ENCODE measurements at places on chromosomes 5 and 9.

DNA sequence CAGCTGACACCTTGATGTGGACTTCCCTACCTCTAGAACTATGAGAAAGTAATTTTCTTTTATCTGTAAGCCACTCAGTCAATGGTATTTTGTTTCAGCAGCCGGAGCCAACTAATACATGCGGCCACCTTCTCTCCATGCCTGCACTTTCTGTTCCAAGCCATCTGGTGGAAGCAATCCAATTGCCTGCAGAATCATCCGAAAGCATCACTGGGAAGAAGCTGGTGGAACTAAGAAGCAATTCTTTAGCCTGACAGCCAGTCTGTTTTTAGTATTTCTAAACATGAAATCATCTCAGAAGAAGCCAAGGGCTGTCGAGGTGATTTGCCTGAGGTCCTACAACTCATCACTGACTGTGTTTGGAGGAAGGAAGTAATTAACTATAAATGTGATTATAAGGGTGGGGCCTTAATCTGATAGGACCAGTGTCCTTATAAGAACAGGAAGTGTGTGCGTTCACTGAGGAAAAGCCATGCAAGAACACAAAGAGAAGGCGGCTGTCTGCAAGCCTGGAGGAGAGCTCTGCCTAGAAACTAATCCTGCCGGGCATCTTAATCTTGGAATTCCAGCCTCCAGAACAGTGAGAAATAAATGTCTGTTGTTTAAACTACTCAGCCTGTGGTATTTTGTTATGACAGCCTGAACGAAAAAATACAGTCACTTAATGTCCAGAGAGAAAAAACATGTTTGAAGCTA lies 49.1 kb downstream of the NXNL2 start:
- DNase-seq = no peak

DNA sequence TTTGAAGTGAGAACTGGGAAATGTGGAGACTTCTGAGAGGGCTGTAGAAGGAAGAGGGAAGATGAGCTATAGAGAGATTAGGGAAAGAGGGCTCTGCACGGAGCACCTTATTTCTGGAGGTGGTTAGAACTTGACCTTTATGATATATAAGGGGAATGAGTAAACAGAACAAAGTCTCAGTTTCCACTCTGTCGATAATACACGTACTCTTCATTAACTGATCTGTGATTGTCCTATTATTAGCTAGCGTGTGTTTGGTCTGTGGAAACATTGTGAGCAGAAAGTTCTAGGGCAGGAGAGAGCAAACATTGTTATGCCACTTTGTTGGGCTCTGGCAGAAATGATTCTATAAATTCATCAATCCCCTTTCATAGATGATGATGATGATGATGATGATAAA lies 118.5 kb downstream of the UGCG start:
- DNase-seq = no peak

DNA sequence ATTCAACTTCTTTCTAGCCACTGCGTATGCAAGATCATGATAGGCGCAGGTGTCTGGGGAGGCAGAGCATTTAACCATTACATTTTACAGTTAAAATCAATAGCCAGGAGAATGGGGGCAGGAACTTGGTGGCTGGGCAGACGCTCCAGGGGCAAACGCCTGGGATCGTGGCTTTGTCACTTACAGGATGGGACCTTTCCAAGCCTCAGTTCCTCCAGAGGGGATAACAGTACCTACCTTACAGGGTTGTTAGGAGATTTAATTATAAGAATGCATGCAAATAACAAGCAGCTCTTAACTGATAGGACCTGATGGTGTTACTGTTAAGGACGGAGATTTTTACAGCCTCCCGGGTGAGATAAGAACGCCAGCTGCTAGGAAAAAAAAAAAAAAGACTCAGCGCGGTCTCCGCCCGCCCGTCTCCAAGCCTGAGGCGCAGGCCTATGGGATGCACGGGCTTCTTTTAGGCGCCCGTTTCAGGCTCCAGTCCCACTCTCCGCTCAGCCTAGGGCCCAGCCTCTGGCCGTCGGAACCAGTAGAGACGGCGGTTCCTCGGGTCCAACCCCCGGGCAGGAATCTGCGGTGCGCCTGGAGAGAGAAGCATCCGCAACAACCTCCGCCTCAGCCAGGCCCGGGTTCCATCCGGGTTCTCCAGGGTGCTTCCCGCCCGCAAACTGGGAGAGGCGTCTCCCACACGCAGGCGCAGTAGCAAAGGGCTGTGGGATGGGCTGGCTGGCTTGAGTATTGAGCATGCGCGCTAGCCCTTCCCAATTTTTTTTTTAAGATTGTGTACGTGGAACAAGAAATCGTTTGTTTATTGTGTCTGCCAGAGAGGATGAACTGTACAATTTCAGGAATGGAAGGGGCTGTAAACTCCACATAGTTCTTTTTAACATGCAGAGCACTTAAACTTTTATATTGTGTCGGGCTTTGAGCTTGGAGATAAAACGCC lies at the start of gene FAM200C:
Gene FAM200C (minus strand): TSS at position 653 of the 952 bp plus-strand sequence. CDS start 4,564 bp downstream, outside the sequence.
- DNase-seq = peak; percentile 73

DNA sequence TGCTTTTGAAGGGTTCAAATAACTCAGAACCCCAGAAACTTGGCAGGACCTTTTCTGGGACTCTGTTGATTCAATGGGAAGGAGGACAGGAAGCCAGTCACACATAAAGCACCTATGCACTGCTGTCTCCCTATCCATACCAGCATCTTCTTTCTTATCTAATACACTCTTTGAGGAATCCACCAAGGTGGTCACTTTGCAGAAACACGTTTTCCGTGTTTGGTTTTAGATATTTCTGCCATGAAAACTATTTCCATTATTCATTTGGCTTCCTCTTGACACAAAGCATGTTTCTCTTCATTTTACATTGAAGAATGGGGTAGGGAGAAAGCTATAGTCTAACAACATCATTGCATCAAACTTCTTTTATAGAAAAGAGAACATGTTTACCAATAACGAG lies 76.5 kb upstream of the NR3C1 start:
- DNase-seq = no peak

- no peak for DNase-seq
These were observed 124.1 kb downstream of the C9orf152 start for GRCh38 chr9:110083866-110084265.

DNA sequence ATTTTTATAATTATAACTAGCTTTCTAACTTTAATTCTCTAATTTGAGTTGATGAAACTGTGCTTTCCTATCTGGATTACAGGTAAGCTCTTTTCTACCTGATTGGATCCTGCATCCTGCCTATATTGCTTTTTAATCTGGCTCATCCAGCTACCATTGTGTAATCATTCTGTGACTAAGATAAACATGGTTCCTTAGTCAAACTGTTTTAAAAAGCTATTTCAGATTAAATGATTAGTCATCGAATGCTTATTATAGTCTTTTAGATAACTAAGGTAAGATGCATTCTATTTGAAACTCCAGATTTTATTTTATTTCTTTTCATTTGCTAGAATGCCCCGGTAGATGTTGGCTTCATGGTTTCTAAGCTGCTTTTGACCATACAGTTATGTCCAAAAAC lies 50.7 kb downstream of the ICE1 start:
- no peak for DNase-seq

DNA sequence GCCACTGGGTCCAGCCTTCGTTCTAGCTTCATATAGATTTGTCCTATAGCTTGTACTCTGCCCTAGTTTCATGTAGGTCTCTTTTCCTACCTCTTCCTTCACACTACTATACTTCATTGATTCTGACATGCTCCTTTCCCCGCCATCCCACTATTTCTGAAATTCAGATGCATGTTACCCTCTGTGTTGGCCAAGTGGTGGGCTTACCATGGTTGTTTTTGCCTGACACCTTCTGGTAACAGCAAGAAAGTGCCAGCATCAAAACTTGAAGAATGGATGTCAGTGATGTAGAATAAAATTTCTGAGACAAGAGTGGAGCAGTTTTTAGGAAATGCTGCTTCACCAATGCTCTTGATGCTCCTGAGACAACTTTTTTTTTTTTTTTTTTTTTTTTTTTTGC lies 19.5 kb upstream of the SERINC5 start:
- no peak for DNase-seq

- DNase-seq = no peak
These were observed at the start of gene CCNJL for GRCh38 chr5:160312134-160312959. Gene CCNJL (minus strand): TSS chr5:160312564. CDS start chr5:160311923, 641 bp downstream.

GRCh38 chr9:35976726-35977125 lies 18.8 kb upstream of the OR2S2 start:
- no peak for DNase-seq

DNA sequence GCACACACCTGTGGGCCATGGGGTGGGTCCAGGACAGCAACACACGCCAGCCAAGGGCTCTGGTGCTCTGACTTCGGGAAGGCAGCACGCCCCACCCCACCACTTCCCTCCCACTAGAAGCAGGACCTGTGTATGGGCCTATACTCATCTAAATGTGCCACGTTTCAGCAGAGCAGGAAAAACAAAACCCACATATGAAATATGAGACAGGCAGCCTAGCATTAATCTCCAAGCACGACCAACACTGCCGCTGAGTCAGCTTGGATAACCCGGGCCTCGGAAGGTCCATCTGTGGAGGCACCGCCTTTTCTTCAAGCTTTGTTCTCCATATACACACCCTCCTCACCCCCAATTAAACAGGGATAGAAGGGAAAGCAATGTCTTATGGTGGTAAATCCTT lies 203.1 kb downstream of the ROR2 start:
- DNase-seq = no peak

DNA sequence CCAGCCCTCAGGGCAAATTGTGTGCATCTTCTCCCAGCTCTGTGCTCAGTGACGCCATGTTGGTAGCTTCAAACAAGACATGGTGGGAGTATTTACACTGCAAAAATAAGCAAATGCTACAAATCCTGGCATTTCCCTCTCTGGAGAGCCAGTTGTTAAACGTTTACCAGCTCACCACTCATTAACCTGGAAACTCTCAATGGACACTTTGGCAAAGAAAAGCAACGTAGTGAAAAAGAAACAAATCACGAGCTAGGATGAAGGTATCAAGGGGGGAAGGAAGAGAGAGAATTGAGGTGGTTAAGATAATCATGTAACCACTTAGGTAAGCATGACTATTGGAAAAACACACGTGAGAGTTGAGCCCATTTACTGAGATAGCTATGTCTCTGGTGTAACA lies 72.5 kb downstream of the MRPS30 start:
- peak; percentile 25 for DNase-seq

DNA sequence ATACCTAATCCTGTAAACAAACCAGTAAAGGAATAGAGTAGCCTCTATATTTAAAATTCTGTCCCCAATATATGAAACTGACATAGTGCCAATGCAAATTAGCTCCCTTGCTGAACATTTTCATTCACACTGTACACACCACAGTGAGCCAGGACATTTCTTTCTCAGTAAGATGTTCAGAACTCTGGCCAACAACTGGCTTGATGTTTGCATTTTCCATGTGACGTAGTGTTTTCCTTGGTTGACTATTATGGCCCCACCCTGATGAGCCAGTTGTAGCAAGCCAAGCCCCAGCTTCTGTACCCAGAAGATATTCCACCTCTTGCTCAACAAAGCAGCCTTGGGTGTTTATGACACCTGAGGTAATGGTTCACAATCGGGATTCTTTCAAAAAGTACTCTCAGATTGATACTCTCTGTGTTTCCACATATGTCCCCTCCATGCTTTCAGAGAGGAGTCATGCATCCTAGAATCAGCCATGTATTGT lies 17.7 kb upstream of the ANXA1 start:
- DNase-seq = no peak

DNA sequence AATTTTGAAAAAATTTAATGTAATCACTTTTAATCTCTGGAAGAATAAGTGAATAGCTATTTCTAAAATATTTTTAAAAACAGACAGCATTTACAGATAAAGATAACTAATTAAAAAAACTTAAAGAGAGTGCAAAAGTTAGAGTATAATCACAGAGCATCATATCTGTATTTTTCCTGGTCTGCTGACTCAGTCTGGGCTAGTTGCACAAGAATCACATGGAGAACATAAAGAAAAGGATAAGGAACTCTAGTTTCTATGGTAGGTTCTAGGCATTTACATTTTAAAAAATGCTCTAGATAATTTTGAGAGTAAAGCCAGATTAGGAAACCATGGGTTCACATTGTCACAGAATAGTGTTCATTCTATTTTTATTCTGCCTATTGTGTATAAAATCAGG lies 347.4 kb downstream of the PSAT1 start:
- no peak for DNase-seq

- DNase-seq = no peak
These were observed 17.9 kb upstream of the MSMP start for GRCh38 chr9:35771943-35772342.

DNA sequence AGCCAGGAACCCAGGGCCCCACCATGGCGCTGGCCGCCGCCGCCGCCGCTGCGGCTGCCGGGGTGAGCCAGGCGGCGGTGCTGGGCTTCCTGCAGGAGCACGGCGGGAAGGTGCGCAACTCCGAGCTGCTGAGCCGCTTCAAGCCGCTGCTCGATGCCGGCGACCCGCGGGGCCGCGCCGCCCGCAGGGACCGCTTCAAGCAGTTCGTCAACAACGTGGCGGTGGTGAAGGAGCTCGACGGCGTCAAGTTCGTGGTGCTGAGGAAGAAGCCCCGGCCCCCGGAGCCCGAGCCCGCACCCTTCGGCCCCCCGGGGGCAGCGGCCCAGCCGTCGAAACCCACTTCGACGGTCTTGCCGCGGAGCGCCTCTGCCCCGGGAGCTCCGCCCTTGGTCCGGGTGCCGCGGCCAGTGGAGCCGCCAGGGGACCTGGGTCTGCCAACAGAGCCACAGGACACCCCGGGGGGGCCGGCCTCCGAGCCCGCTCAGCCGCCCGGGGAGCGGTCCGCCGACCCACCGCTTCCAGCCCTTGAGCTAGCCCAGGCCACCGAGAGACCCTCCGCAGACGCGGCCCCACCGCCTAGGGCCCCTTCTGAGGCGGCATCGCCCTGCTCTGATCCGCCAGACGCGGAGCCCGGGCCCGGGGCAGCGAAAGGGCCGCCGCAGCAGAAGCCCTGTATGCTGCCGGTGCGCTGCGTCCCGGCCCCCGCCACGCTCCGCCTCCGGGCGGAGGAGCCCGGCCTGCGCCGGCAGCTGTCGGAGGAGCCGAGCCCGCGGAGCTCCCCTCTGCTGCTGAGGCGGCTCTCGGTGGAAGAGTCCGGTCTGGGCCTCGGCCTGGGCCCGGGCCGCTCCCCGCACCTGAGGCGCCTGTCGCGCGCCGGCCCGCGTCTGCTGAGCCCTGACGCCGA lies 749 bp downstream of the SOWAHA start:
- DNase-seq = no peak

Data from kidney epithelial cell (primary cell).